Left renal cortex interstitium (tissue), 4 donors: ENCODE measurements at places on chromosomes 1 and 21.

DNA sequence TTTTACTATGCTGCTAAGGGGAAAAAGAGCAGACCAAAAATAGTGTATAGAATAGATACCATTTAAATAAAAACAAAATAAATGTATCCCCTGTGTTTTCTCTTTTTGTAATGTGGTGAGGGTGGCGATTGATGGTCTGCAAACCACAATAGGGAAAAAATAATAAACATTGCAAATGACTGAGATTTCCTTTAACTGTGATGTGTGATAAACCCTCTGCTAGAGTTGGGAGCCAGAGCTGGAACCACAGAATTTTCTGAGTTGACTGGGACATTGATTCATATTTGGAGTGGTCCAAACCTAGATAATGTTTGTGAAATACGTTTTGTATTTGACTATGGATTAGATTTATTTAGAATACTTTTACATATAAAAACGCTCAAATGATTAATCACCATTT is 70.6 kb upstream of the PTGFR start:
- no peak for DNase-seq

GRCh38 chr1:8727809-8728213 is 89.6 kb downstream of the RERE start:
- DNase-seq = no peak

DNA sequence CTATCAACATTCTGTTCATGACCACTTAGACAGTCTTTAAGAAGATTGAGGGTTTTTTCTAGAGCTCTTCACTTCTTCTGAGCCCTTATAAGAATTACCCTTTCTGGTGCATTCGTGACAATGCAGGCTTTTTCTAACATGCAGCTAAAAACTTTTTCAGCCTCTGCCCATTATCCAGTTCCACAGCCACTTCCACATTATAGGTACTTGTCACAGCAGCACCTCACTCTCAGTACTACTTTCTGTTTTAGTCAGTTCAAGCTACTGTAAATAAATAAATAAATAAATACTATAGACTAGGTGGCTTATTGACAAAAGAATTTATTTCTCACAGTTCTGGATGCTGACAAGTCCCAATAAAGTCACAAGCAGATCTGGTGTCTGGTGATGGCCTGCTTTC is 284.4 kb upstream of the PKN2 start:
- no peak for DNase-seq

- no peak for DNase-seq
Observed at GRCh38 chr1:93699049-93699384, 17.4 kb upstream of the BCAR3 start.
